ENCODE measurements at places on chromosomes 16 and 17.

DNA sequence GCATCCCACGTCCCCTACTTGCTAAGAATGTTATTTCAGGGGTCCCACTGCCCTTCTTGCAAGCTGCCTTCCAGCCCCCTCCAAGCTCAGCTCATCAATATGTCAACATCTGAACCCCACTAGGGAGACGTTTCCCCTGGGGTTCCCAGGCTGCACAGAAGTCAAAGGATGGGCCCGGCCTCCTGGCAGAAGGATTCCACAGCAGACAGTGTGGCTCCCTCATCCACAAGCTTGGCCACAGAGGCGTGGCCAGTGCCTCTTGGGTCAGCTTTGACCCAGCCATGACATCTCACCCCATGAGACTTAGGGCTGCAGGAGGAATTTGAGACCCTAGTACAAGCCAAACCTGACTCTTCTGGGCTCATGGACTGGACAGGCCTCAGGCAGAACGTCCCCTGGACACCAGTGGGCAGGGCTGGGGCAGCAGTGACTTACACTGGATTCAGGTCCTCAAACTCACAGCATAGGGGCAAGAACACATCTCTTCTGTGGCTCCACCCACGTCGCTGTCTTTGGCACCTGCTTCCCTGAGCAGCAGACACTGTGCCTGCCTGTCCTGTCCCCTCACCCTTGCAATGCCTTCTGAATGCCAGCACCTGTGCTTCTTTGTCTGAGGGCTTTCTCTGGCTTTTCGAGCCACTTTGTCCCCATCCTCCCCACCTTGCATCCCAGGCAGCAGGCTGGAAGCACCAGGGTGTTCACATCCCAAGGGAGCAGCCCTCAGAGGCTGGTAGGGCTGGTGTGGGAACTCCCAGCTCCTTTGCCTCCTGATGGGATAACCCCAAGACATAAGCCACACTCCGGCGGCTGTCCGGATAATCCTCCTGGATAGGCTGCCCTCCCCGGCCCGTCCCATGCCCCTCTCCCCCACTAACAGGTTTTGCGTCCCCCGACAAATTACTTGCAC, 56.0 kb upstream of the ENPP7 start:
- DNase-seq: no peak

DNA sequence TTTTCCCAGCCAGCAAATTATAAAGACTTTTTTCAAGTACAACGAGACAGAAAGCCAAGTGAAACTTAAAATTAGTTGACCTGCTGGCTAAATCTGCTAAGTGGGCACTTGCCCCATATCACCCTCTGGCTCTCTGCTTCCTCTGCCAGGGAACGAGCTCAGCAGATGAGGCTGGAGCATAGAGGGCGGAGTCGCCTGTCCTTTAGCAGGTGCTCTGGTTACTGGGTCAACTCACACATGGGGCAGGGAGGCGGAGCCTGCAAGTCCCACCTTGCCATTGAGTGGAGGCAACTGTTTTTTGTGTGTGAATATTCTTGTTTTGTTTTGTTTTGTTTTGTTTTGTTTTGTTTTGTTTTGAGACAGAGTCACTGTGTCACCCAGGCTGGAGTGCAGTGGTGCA, 62.5 kb downstream of the EMP2 start:
- DNase-seq: no peak

DNA sequence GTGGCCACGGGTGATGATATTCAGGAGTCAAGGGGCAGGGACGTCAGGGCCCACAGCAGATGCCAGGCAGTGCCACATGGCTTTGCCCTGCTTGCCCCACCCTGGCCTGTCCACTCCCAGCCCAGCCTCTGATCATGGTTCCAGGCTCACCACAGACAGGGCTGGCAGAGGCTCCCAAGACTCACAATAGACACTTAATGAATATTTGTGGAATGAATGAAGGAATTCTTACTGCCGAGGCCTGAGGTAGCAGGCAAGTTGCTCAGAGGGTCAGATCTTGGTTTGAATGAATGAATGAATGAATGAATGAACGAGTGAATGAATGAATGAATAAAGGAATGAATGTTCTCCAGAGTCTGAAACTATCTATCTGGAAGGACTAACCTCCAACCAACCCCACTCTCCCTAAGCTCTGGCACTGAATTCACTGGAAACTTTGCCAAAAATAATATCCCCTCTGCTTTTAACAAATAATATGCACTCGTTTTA, 60.9 kb downstream of the RAI1 start:
- no peak for DNase-seq

GRCh38 chr16:66344533-66345145, 21.9 kb upstream of the CDH5 start:
- DNase-seq: no peak

- DNase-seq: no peak
Observed at GRCh38 chr17:56929362-56929969, 15.6 kb upstream of the TRIM25 start.

GRCh38 chr17:27356091-27356705, 62.3 kb downstream of the WSB1 start:
- DNase-seq: no peak

- DNase-seq: no peak
Observed at GRCh38 chr17:28130472-28130871, 88.0 kb downstream of the NLK start.

DNA sequence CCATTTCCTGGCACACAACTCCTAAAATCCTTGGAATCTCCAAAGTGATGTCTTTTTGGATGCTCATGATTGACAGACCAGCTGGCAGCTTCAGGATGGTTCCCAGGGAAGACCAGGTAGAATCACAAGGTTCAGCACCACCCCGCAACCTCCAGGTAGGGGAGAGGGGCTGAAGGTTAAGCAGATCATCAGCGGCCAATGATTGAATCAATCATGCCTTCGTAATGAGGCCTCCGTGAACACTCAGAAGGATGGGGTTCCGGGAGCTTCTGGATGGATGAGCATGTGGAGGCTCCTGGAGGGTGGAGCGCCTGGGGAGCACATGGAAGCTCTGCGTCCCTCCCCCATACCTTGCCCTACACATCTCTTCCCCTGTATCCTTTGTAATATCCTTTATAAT, 185.9 kb downstream of the SEC14L1 start:
- DNase-seq: no peak

DNA sequence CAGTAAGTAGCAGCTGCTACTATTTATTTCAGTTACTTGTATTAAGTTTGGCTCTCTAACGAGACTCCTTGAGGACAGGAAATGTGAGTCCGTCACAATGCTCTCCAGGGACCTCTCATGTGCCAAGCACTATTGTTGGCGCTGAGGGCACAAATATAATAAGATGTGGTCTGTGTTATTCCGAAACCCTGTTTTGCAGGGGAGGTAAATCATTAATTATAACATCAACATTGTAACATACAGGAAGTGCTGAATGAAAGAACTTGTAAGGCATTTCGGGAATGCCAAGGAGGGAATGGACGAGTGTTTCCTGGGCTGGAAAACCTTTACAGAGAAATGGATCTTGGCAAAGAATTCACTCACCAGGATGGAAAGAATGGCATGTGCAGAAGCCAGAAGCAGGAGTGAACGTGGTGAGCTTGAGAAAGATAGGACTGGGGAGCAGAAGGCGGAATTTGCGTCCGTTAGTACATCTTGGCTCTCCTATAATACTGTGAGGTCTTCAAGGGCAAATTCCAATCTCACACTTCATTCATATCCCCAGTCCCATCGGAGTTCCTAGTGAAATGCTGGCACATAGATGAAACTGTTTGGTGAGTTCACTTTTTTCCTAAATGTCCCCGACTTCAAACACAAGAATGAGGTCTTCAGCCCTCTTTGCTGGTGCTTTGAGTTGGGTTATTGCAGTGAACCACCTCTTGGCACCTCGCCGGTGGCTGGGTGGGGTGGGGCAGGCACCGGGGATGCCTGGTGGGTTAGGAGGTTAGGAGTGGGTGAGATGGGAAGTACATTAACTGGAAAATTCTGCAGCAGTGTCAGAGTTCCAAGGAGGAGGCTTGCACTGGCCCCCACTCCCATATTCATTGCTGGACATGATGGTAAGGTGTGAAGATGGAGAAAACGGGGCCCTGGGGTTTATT, 11.5 kb downstream of the TAC4 start:
- no peak for DNase-seq

DNA sequence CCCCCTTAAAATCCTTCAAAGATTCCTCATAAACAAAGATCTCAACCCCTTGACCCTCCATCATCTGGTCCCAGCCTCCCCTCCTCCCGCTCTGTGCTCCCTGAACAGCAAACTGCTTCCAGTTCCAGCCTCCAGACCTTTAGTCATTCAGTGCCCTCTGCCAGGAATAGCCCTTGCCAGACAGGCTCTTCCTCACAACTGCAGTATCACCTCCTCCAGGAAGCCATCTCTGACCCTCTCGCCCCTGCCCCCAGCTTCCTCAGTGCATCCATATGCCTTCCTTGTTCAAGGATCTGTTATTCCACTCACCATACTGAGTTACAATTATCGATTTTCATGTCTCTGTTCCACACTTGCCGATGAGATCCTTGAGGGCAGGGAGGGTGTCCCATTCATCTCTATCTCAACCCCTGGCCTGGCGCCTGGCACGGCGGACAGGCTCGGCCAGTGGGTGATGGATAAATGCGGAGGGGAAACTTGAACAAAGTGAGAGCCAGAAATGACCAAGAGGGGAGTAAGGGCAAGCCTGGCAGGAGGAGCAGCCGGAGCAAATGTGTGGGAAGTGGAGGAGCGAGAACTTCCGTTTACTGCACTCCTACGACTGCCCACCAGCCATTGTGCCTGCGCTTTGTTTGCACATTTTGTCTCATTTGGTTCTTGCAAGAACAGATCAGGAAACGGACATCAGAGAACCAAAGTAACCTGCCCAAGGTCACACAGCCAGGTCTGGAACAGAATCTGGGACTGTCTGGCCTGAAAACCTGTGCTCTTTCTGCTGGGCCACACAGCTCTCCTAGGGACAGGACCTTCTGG, 2.0 kb upstream of the NXPH3 start:
- DNase-seq: no peak

- DNase-seq: no peak
Observed at GRCh38 chr17:27952366-27952765, 59.2 kb upstream of the LYRM9 start.

- no peak for DNase-seq
Observed at GRCh38 chr17:29642171-29642611, 19.5 kb upstream of the CORO6 start.

DNA sequence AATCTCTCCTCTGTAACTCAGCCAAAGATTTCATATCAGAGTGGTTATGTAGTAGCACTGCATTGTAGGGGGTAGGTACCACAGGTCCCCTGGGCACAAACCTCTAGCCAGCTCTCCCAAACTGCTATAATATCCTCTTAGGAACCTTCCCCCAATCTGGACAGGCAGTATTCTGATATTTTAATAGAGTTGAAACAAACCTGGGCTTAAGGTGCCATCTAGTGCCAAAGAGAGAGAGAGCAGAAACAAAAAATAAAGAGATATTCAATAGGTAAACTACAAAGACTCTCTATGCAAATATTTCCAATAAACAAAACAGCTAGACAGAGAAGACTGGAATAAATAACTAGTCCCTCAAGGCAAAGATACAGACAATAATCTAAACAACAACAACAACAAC, 1070.0 kb downstream of the CDH11 start:
- DNase-seq: no peak

DNA sequence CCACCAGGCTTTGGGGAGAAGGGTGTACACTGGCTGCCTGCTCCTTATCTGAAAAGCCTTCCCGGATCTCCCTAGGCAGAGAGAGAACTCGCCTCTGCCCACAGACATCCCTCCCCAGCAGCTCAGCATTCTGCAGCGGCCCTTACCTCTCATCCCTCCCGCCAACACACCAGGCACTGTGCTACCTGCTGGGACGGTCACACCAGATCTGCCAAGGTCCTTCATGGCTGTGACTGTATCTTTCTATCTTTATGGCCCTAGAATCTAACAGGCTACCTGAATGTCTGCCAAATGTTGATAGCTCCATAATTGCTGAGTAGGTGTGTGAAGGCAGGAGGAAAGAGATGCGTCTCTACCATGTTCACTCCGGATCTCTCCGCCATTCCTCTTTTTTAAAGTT, 7.9 kb downstream of the TSNAXIP1 start:
- no peak for DNase-seq

GRCh38 chr16:15516609-15517008, 82.2 kb downstream of the BMERB1 start:
- no peak for DNase-seq

GRCh38 chr17:30413109-30413508, 34.4 kb downstream of the CPD start:
- no peak for DNase-seq

DNA sequence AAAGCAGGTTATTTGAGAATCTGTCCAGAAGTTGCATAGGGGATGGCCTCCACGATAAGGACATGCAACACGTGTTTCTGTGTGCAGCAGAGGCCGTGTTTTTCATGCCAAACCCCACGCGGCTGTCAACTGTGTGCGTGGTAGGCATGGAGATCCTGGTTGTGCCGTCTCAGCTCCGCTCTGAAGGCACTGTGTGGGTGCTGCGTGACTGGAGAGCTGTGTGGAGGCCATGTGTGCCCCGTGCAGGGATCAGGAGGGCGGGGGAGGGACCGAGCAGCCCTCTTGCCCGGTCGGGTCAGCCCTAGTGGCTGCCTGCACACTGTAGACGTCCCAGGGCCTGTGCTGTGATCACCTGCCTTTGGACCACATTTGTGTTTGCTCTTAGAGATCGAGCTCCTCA, 74.5 kb downstream of the SEC14L1 start:
- DNase-seq: no peak

- no peak for DNase-seq
Observed at GRCh38 chr17:867896-868489, 85.8 kb downstream of the MRM3 start.

DNA sequence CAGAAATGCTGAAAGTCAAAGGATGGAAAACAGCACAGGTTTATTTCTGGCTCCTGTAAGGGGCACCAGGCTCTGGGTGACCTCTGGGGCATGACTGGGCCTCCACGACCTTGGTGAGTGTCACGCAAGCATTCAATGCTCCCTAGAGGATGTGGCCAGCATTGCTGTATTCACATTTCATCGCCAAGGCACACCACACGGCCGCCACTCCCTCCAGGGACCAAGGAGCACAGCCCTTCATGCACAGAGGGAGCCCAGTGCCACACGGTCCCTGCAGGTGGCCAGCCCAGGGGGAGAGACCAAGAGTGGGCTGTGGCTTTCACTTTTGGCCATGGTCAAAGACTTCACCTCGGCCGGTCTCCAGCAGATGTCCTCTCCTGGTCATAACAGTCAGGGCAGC, 137.4 kb upstream of the TNRC6C start:
- DNase-seq: no peak

DNA sequence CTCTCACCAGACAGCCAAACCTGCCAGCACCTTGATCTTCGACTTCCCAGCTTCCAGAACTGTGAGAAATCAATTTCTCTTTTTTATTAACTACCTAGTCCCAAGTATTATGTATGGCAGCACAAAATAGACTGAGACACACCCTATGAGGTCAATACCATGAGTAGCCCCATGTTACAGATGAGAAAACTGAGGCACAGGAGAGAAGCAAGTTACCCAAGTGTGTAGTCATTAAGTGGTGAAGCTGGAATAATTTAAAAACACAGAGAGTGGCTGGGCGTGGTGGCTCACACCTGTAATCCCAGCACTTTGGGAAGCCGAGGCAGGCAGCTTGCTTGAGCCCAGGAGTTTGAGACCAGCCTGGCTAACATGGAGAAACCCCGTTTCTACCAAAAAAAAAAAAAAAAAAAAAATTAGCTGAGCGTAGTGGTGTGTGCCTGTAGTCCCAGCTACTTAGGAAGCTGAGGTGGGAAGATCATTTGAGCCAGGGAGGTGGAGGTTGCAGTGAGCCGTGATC, 4.9 kb downstream of the NQO1 start:
- DNase-seq: no peak

All from retinal pigment epithelial cell (primary cell).